ENCODE measurements at places on chromosomes 2 and 18.

GRCh38 chr2:217687771-217688170 lies 315.0 kb downstream of the TNS1 start:
- H3K4me3 ChIP-seq, result no peak overlapping the region
- H3K36me3 ChIP-seq, result peaks cover 24% of the 10 kb centered on the region
- DNase-seq, result no peak
- no peaks in the 10 kb centered on the region for H3K27me3 ChIP-seq

GRCh38 chr2:71596011-71596410 lies 142.7 kb downstream of the DYSF start:
- H3K27me3 ChIP-seq, result peaks cover 19% of the 10 kb centered on the region
- no peak for DNase-seq
- H3K27ac ChIP-seq, result no peak overlapping the region
- peaks cover 58% of the 10 kb centered on the region for H3K4me1 ChIP-seq
- H3K36me3 ChIP-seq, result no peaks in the 10 kb centered on the region
- H3K4me3 ChIP-seq, result no peak overlapping the region

GRCh38 chr18:73296686-73297085 lies 428.9 kb upstream of the NETO1 start:
- H3K36me3 ChIP-seq, result no peaks in the 10 kb centered on the region
- H3K27ac ChIP-seq, result no peak overlapping the region
- no peak overlapping the region for H3K4me3 ChIP-seq
- no peaks in the 10 kb centered on the region for H3K4me1 ChIP-seq
- no peak for DNase-seq

- peak overlapping the region; percentile 93 for H3K4me3 ChIP-seq
- peak overlapping the region; percentile 97 for H3K27ac ChIP-seq
- peaks cover 60% of the 10 kb centered on the region for H3K4me1 ChIP-seq
- H3K27me3 ChIP-seq, result no peaks in the 10 kb centered on the region
- DNase-seq, result peak; percentile 15
- H3K36me3 ChIP-seq, result no peaks in the 10 kb centered on the region
Observed at GRCh38 chr18:55585920-55586561, 2.0 kb downstream of the TCF4 start.

DNA sequence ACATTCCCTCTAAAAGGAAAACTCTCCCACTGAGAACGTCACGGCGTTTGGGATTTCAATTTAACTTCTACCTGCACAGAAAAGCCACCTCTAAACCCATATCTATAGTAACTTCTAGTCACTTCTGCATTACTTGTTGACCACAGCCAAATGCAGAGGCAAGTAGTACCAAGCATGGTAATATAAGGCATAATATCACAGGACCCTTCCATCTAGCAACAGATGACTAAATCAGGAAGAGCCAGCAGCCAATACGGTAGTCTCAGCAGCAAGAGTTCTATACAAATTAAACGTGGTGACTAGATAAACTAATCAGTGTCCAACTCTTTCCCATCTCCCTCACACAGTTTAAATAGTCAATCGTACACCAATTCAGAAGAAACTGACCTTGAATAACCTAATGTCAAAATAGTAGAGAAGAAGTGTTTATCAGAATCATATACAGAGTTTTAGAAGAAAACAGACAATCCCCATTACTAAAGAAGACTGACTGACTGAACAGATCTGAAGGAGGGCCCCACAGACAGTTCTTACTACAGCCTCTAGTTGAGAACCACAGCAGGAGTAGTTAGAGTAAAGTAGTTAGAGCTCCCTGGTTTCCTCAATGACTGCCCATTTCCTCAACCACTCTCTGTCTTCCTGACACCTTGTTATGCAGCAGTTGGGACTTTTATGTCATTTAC lies 30.0 kb downstream of the MEMO1 start:
- H3K4me1 ChIP-seq, result peaks cover 12% of the 10 kb centered on the region
- H3K4me3 ChIP-seq, result no peak overlapping the region
- peak overlapping the region; percentile 69 for H3K27ac ChIP-seq
- DNase-seq, result no peak
- H3K27me3 ChIP-seq, result no peaks in the 10 kb centered on the region

GRCh38 chr2:112579241-112579640 lies 5.2 kb upstream of the CHCHD5 start:
- DNase-seq, result no peak
- no peak overlapping the region for H3K4me3 ChIP-seq
- no peak overlapping the region for H3K27ac ChIP-seq
- peaks cover 8% of the 10 kb centered on the region for H3K4me1 ChIP-seq
- peaks cover 29% of the 10 kb centered on the region for H3K36me3 ChIP-seq

DNA sequence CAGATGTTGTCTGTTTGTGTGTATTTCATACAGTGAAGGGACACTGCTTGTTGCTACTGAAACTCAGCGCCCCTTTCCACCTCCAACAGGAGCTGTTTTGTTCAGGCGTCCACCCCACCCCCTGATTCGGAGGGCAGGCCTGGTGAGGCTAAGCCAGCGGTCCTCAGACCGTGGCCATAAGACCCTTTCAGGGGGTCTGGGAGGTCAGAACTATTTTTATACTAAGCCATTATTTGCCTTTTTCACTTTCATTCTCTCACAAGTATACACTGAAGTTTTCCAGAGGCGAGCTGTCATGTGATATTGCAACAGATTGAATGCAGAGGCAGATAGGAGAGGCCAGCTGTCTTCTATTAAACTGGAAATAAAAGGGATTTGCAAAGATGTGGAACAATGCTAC lies 39.7 kb upstream of the IGFBP5 start:
- no peak overlapping the region for H3K27ac ChIP-seq
- H3K36me3 ChIP-seq, result no peaks in the 10 kb centered on the region
- peaks cover 43% of the 10 kb centered on the region for H3K4me1 ChIP-seq
- H3K27me3 ChIP-seq, result peaks cover 9% of the 10 kb centered on the region

GRCh38 chr2:135952891-135953290 lies 32.5 kb downstream of the DARS1 start:
- no peaks in the 10 kb centered on the region for H3K27me3 ChIP-seq
- no peak for DNase-seq
- peaks cover 29% of the 10 kb centered on the region for H3K4me1 ChIP-seq

GRCh38 chr18:47260120-47260923 lies 8.9 kb upstream of the SKOR2 start:
- no peaks in the 10 kb centered on the region for H3K36me3 ChIP-seq
- H3K27ac ChIP-seq, result no peak overlapping the region
- H3K4me3 ChIP-seq, result no peak overlapping the region
- H3K4me1 ChIP-seq, result peaks cover 8% of the 10 kb centered on the region

GRCh38 chr18:47997338-47997780 lies 66.9 kb upstream of the SMAD2 start:
- H3K36me3 ChIP-seq, result no peaks in the 10 kb centered on the region
- H3K27me3 ChIP-seq, result peaks cover 4% of the 10 kb centered on the region
- peak; percentile 34 for DNase-seq
- no peak overlapping the region for H3K27ac ChIP-seq

DNA sequence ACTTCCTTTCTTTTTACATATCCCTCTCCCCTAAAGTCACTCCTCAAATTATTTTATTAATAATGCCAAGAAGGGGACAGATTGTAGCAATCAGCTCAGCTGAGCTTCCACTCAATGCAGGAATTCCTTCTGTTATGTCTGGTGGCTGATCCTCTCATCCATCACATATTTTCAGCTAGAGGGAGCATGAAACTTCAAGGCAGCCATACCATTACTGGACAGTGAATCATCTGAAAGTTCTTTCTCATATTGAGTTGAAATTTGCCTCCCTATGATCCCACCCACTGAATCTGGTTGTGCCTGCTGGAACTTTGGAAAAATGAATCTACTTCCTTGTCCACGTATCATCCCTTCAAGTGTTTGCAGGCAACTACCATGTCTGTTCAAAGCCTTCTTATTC lies 11.2 kb downstream of the ZNF385B start:
- H3K4me1 ChIP-seq, result no peaks in the 10 kb centered on the region
- no peaks in the 10 kb centered on the region for H3K36me3 ChIP-seq
- H3K4me3 ChIP-seq, result no peak overlapping the region

DNA sequence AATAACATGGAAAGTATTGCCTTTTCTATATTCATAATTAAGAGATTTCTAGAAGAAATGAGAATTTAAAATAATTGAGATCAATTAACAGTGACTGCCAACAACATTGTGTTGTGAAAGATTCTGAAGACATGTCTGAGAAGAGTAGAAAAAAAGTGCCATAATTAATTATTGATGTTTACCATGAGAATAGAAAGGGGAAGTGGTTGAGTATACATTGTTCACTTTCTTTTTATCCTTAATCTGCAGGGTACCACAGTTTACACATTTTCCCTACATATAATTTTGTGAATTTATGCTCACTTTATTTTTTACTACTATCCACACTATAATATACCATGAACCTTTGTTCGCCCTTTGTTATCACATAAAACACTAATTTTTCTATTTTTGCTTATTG lies 47.1 kb upstream of the UBE2E3 start:
- H3K4me3 ChIP-seq, result no peak overlapping the region
- no peak for DNase-seq
- H3K36me3 ChIP-seq, result no peaks in the 10 kb centered on the region
- no peaks in the 10 kb centered on the region for H3K4me1 ChIP-seq

DNA sequence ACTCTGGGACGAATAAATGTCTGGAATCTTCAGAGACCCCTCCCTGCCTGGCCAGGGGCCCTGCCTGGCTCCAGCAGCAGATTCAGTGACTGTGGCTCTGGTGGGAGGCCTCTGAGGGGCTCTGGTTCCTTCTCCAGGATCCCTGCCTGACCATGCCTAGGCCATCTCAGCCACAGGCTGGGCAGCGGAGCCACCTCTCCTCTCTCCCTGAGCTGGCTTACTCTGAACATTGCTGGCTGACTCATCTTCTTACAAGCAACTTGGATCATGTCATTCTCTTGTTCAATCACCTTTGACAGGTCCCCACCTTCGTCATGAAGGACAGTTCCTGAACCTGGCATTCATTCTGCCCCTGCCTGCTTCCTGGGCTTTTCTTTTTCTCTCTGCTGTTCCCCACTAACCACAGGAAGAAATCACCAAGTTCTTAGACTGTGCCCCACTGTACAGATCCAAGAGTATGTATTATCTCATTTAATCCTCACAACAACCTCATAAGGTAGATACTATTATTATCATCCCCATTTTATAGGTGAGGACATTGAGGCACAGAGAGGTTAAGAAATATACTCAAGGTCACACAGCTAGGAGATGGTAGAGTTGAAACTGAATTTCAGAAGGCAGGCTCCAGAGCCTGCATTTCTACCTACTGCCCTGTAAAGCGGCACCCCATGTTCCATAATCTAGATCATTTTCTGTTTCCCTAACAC lies 155.5 kb upstream of the SMAD2 start:
- peaks cover 46% of the 10 kb centered on the region for H3K4me1 ChIP-seq
- H3K4me3 ChIP-seq, result no peak overlapping the region
- H3K36me3 ChIP-seq, result no peaks in the 10 kb centered on the region
- DNase-seq, result no peak
- peaks cover 6% of the 10 kb centered on the region for H3K27me3 ChIP-seq
- H3K27ac ChIP-seq, result peak overlapping the region; percentile 52

GRCh38 chr2:205107810-205108209 lies 562.5 kb downstream of the PARD3B start:
- H3K27me3 ChIP-seq, result peaks cover under 1% of the 10 kb centered on the region
- H3K27ac ChIP-seq, result peak overlapping the region; percentile 73
- peaks cover 4% of the 10 kb centered on the region for H3K36me3 ChIP-seq
- DNase-seq, result no peak
- no peaks in the 10 kb centered on the region for H3K4me1 ChIP-seq
- no peak overlapping the region for H3K4me3 ChIP-seq

GRCh38 chr2:67456428-67456827 lies 59.3 kb downstream of the ETAA1 start:
- H3K27me3 ChIP-seq, result peaks cover 2% of the 10 kb centered on the region
- no peak overlapping the region for H3K4me3 ChIP-seq
- H3K4me1 ChIP-seq, result peaks cover 14% of the 10 kb centered on the region
- no peak overlapping the region for H3K27ac ChIP-seq

- H3K4me3 ChIP-seq, result no peak overlapping the region
- H3K27me3 ChIP-seq, result peaks cover 9% of the 10 kb centered on the region
- no peak for DNase-seq
- H3K36me3 ChIP-seq, result no peaks in the 10 kb centered on the region
- H3K4me1 ChIP-seq, result no peaks in the 10 kb centered on the region
Observed at GRCh38 chr18:60292186-60292585, 80.4 kb downstream of the MC4R start.

DNA sequence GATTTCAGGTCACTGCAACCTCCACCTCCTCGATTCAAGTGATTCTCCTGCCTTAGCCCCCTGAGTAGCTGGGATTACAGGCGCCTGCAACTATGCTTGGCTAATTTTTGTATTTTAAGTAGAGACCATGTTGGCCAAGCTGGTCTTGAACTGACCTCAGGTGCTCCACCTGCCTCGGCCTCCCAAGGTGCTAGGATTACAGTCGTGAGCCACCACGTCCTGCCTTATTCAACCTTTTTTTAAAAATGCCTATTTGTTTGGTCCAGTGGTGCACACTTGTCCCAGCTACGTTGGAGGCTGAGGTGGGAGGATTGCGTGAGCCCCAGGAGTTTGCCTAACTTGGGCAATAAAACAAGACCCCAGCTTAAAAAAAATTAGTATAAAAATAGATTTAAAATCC lies 43.3 kb downstream of the CYP20A1 start:
- H3K36me3 ChIP-seq, result peaks cover 70% of the 10 kb centered on the region
- no peaks in the 10 kb centered on the region for H3K4me1 ChIP-seq
- no peaks in the 10 kb centered on the region for H3K27me3 ChIP-seq
- H3K27ac ChIP-seq, result no peak overlapping the region
- no peak for DNase-seq

DNA sequence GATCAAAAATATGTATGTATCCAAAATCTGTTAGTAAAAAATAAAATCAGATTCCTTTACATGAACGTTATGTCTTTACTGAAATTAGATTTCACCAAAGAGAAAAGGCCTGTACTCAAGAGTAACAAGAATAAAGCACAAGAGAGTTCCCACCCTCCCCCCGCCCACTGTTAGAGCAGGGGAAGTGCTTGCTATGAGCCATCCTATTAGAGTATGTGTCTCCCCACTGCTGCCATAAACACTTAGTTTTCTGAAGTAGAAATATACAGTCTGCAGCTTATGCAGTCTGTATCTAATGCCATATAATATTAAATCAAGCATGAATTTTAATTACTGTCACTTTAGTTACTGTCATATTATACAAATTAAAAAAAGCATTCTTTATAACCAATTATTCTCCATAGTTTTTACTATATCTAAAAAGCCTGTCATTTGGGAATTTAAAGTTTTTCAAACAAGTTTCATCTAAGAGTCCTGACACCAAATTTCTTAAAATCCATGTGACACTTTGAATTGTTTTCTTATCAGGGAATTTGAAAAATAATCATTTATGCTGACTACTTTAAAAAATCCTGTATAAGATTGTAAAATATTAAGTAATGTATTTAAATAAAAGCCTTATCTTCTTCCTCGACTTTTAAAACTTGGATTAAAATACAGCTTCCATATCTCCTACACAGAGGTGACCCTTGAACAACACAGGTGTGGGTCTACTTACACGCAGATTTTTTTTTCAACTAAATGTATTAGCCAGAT lies 51.8 kb upstream of the GPR75 start:
- H3K4me3 ChIP-seq, result no peak overlapping the region
- no peak overlapping the region for H3K27ac ChIP-seq
- no peaks in the 10 kb centered on the region for H3K4me1 ChIP-seq
- peaks cover 56% of the 10 kb centered on the region for H3K36me3 ChIP-seq
- no peak for DNase-seq
- H3K27me3 ChIP-seq, result no peaks in the 10 kb centered on the region

- H3K4me3 ChIP-seq, result no peak overlapping the region
- no peaks in the 10 kb centered on the region for H3K27me3 ChIP-seq
- DNase-seq, result no peak
- no peak overlapping the region for H3K27ac ChIP-seq
- H3K4me1 ChIP-seq, result peaks cover 52% of the 10 kb centered on the region
Observed at GRCh38 chr2:9329497-9329896, 93.8 kb downstream of the ITGB1BP1 start.

All from nephron progenitor cell (in vitro differentiated cells).